ENCODE measurements at places on chromosomes 16 and 17. TPM values are rescaled to one million over a fixed set of nuclear protein-coding genes. Genes with fewer than 3 reads are reported as not detected.
A peak's percentile ranks its signal among the peaks of the same experiment; 100 is the strongest.

DNA sequence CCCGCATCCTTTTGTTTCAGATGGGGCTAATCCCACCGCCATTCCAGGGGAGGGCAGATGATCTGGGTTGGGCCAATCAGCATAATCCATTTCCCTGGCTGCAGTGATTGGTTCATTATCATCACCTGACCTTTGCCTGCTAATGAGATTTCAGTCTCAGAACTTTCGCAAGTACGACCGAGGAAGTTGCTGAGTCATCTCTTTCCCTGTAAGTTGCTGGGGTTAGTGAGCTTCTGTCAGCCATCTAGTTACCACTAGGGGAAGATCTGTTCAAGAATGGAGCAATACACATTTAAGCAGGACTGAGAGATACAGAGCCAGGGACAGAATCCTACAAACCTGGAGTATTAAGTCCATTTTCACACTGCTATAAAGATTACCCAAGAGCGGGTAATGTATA is 65.3 kb upstream of the NUDT7 start:
- DNase-seq = no peak

- DNase-seq = no peak
These were observed 7.5 kb upstream of the JUP start for GRCh38 chr17:41793784-41794539.

GRCh38 chr17:1294157-1294717 is 14.8 kb downstream of the TRARG1 start:
- peak; percentile 59 for DNase-seq

DNA sequence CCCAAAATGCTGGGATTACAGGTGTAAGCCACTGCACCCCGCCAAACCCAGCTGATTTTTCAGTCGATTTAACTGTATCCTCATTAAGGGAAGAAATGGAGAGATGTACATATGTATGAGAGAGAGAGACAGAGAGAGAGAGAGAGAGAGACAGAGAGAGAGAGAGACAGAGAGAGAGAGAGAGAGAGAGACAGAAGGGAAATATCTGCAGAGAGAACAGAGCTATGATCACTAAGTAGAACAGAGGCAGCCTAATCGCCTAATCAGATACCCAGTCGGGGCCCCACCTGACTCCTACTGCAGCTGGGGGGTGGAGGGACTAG is 70.0 kb downstream of the RBBP6 start:
- DNase-seq = no peak

- no peak for DNase-seq
These were observed 3.9 kb downstream of the LPO start for GRCh38 chr17:58242171-58242784.

DNA sequence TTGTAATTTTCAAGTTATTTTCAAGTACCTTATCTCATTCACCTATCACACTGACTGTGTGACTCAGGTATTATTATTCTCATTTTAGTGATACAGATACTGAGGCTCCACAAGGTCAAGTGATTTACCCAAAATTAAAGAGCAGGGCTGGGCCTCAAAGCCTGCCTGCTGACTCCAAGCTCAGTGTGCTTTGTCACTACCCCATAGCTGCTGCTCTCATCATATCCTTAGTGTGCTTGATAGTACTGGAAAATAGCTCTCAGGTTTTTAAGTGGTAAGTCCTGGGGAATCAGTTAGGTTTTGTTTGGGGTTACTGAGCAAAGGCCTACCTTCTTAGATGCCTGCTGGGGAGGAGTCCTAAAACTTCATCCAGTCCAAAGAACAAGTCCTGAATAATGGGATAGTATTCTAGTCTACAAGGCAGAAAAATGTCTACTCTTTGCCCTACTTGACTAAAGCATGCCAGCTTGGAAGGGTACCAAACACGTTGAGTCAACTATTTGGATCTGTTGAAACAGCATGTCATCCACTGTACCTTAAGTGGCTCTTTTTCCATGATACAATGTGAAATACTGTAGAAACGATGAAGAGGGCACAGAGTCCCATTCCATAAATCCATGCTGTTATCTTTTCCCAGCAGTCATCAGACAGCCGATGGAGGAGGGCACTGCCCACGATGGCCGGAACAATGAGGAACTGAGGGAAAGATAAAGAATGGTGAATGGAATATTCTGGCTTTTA is 10.7 kb downstream of the MMD start:
- no peak for DNase-seq

- no peak for DNase-seq
These were observed 4.2 kb downstream of the CLCN7 start for GRCh38 chr16:1470481-1471251.

DNA sequence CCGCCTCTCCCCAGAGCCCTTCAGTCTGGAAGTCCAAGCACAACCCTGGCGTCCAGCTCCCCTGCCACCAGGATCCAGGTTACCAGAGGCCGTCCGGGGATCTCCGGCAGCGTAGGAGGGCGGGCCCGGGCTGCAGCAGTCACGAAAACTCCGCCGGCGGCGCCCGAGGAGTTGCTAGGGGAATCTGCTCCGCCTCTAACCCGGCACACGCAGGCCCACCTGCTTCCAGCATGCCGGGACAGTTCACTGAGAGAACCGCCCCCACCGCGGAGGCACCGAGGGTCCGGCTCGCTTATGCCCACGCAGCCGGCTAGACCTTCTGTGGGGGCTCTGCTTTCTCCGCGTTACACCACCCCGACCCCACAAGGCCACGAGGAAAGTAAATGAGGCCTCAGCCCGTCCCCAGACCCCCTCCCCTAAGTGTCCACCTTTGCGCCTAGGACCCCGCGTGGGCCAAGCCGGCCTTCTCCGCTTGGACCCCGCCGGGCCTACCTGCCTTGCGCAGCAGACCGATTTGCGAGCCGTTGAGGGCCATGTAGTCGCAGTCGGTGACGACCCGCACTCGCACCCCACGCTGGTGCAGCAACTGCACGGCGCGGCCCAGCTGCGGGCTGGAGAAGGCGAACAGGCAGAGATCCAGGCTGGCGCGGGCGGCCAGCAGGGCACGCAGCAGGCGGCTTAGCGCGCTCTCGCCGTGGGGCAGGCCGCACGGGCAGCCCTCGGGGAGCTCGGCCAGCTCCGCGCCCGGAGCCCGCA is 587 bp downstream of the PLD6 start:
- DNase-seq = peak; percentile 70

GRCh38 chr16:26645614-26646013 is 421.1 kb upstream of the C16orf82 start:
- no peak for DNase-seq

NECAB2 gene
- total RNA-seq = not detected

EVPL gene
- total RNA-seq = not detected
